ENCODE measurements at places on chromosomes 4 and X.

DNA sequence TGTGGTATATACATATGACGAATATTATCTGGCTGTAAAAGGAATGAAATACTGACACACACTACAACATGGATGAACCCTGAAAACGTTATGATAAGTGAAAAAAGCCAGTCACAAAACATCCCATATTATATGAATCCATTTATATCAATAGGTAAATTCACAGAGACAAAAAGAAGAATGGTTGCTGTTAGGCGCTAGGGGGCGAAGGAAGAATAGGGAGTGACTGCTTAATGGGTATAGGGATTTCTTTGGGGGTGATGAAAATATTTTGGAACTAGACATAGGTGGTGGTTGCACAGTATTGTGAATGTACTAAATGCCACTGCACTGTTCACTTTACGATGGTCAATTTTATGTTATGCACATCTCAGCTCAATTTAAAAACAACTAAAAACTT lies 96.4 kb upstream of the EGFL6 start:
- no peak for DNase-seq

GRCh38 chrX:21811832-21812231 lies 27.6 kb upstream of the MBTPS2 start:
- DNase-seq = no peak

- DNase-seq = no peak
Observed at GRCh38 chr4:155220025-155220424, 11.6 kb downstream of the NPY2R start.

GRCh38 chr4:40240040-40240653 lies 43.3 kb downstream of the RHOH start:
- no peak for DNase-seq

- DNase-seq = peak; percentile 27
Observed at GRCh38 chrX:109889289-109890006, 113.5 kb upstream of the TMEM164 start.

DNA sequence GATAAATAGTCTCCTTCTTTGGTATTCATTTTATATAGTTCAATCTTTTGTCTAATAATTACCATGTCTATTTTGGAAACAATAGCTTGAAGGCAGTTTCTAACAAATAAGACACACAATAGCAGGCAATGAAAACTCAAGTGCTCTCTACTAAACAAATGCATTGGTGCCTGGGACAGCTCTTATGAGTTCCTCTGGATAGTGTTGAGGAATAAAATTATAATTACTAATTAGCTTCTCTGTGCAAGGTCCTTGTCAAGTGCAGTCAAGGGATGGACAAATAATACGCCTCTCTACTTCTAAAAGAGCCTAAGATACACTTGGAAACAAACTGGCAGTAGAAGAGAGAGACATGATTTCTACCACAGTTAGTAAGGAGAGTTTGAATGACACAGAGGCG lies 229.0 kb upstream of the GLRA2 start:
- no peak for DNase-seq

GRCh38 chr4:106595906-106596305 lies 227.3 kb upstream of the GIMD1 start:
- no peak for DNase-seq

DNA sequence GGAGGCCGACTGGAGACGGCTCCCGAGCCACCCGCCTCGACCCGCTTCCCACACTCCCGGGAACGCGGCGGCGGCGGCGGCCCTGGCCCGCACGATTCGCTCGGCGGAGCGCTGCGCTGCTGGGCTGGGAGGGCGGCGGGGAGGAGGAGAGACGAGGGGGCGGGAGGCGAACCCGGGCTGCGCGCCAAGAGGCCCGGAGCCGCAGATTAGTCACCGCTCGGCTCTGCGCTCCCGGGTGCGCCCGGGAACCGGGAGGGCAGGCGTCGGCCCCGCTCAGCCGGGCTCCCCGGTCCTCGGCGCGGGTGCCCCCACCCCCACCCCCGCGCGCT lies 11.2 kb upstream of the BCOR start:
- DNase-seq = peak; percentile 59

DNA sequence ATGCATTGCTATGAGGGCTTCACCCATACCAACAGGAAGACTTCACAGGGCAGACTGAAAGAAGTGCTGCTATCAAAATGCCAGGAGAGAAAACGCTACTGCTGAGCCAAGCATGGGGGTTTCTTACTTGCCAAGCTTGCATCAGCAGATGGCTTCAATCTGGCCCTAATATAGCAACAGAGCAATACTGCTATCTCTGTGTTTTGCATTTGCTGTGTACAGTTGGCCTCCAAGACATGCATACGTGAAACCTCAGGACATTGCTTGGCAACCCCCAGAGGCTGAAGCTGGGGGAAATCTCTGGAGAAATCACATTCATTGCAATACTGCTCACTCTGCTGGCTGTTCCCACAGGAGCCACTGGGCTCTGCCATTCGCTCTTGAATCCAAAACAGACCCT lies 127.2 kb upstream of the GPC4 start:
- DNase-seq = no peak

DNA sequence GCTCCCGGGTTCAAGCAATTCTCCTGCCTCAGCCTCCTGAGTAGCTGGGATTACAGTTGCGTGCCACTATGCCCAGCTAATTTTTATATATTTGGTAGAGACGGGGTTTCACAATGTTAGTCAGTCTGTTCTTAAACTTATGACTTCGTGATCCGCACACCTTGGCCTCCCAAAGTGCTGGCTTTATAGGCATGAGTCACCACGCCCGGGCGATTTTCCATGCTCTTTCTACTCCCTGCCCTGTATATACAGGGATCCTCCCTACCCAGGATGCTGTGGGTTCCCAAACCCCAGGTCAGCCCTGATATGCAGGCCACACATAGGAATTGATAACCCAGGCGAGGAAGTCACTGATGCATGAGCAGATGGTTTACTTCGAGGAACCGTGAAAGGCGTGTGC lies 31.4 kb downstream of the SSX5 start:
- DNase-seq = no peak

- no peak for DNase-seq
Observed at GRCh38 chrX:150463566-150463965, 100.4 kb downstream of the MAMLD1 start.

DNA sequence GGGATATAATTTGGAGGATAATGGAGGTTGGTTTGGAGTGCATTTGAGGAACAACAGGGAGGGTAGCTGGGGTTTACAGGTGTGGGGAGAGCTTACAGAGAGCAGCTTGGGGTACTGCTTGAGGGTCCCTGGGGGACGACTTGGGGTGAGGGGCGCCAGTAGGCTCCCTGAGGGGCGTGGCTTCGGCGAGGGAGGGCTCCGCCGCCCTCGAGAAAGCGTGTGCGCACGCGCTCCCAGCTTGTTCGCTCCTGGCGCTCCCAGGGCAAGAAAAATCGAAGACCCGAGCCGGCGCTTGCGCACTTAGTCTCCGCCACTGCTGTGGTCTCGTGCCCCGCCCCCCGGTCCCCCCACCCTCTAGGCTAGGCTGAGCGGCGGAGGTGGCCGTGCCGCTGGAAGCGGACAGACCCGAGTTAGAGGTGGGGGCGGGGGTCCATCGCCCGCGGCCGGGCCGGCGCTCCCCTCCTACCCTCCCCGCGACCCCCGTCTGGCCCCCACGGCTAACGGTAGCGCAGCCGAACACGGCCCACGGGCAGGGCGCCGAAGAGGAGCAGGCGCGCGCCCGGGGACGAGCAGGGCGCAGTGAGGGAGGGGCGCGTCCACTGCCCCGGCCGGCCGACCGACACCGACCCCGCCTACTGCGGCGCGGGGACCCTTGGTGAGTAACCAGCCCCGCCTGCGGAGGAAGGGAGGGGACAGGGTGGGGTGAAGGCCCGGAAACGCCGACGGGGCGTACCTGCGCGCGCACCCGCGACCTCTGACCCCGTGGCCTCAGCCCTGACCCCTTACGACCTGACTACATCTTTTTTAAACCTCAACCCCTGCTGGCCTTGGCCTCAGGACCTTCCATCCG lies 5.4 kb upstream of the CCDC120 start:
- peak; percentile 82 for DNase-seq

- DNase-seq = no peak
Observed at GRCh38 chrX:112961981-112962380, 121.3 kb upstream of the AMOT start.

- no peak for DNase-seq
Observed at GRCh38 chr4:100417565-100417964, 100.3 kb downstream of the EMCN start.

GRCh38 chr4:89922848-89923416 lies 28.3 kb downstream of the MMRN1 start:
- DNase-seq = no peak

- DNase-seq = no peak
Observed at GRCh38 chr4:114028071-114028470, 48.6 kb upstream of the ARSJ start.

GRCh38 chrX:24173115-24173847 lies 23.8 kb downstream of the ZFX start:
- DNase-seq = no peak

DNA sequence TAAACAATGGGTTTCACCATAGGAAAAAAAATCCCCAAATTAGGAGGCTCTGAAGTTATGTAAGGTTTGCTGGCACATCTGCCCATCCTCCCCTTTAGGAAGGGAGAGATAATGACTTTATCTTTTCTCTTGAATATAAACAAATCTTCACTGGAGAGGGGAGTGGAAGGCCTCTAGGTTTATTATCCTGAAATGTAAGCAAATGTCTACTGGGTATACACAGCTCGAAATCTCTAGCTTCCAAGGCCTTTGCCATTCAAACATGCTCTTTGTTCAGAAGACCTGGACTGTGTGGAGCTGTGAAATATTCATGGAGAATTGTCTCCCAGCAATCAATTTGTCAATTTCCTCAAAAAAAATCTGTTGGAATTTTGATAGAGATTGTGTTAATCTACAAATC lies 21.7 kb upstream of the MED14 start:
- no peak for DNase-seq

DNA sequence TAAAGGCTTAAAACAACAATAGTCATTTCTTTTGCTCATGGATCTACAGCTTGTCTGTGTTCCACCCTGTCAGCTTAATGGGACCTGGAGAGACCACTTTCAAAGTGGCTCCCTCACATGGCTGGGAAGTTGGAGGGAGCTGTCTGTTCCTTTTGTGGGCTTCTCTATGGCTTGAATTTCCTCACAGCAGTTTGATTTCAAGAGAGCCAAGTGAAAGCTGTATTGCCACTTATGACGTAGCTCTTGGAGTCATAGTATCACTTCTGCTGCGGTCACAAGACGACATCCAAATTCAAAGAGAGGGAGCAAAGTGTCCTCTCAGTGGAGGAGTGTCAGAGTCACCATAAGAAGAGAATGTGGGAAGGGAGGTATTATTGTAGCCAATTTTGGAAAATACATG lies 22.7 kb upstream of the ACSL1 start:
- DNase-seq = no peak

DNA sequence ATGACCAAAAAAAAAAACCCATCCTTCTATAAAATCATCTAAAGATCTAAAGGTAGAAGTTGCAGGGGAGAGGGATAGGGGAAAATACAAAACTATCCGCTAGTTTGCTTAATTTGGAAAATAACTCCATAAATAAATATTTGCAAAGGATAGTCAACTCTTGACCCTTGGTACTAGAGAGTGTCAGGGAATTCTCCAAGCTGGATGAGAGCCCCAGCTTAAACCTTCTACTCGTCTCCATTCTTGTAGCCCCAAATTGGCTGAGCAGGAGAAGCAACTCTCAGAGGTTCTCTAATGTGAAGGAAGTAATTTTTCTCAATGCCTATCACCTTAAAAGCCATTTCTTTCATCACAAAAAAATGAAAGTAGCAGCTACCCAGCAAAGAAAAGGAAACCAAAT lies 35.2 kb downstream of the ACSL4 start:
- no peak for DNase-seq

DNA sequence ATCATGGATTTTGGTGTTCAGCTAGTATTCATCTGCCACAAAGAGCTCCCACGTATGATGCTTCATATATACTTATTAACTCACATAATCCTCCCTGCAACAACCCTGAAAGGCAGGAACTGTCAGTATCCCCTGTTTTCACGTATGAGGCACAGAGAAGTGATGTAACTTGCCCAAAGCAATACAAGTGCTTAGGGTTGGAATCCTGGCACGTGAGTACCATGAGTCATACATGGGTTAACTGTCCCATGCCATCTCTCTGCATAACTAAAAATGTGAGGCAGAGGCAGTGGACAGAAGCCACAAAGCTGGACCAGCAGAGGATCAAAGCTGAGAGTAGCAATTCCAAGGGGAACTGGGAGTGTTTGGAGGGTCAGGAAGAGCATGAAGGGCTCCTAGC lies 35.7 kb upstream of the EGFL6 start:
- no peak for DNase-seq

DNA sequence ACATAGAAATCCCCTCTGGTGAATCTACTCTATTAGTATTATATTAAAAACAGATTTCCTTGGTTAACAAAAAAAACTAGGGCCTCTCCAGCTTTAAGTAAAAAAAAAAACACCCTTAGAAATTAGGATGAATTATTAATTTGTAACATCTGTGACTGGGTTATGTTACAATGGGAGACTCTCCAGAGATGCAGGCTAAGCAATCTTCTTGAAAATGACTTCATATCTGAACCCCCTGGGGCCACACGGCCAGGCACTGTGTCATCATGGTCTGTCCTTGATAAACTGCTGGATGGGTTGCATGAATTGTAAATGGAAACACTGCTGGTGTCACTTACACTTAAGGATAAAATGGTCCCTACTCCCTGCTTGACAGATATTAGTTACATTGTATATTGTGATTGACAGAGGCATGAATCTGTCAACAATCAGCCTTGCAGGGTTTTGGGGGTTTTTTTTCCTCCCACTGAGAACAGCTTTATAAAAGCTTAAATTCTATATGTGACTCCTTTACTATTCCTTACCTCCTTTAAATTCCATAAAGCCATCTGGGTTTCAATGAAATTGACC lies 49.1 kb downstream of the PRKG2 start:
- peak; percentile 74 for DNase-seq

- no peak for DNase-seq
Observed at GRCh38 chr4:136831553-136831952, 700.7 kb downstream of the PCDH18 start.

- DNase-seq = no peak
Observed at GRCh38 chr4:3019145-3019846, 55.0 kb downstream of the HTT-AS start.

GRCh38 chrX:88325634-88326033 lies 421.4 kb upstream of the CPXCR1 start:
- no peak for DNase-seq

DNA sequence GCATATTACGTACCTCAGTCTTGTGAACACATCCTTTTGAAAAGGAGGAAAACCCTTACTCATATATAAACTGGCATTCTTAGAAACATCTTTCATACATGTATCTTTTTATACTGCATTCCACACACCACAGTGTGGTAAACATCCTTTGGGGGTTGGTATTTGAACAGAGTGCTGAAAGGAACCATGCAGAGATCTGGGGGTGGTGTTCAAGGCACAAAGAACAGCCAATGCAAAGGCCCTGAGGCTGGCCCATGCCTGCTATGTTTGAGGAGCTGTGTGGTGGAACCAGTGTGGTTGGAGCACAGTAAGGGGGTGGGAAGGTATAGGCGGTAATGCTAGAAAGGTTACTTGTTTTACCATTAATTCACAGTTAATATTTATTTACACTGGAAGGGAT lies 2.0 kb downstream of the ELK1 start:
- no peak for DNase-seq

GRCh38 chrX:43845776-43846175 lies 36.5 kb downstream of the MAOB start:
- DNase-seq = no peak

GRCh38 chr4:74855879-74856278 lies 61.6 kb upstream of the BTC start:
- no peak for DNase-seq

- no peak for DNase-seq
Observed at GRCh38 chr4:7582313-7583097, 147.8 kb upstream of the PSAPL1 start.

All from glutamatergic neuron (in vitro differentiated cells).